ENCODE measurements at places on chromosomes 4 and X.

DNA sequence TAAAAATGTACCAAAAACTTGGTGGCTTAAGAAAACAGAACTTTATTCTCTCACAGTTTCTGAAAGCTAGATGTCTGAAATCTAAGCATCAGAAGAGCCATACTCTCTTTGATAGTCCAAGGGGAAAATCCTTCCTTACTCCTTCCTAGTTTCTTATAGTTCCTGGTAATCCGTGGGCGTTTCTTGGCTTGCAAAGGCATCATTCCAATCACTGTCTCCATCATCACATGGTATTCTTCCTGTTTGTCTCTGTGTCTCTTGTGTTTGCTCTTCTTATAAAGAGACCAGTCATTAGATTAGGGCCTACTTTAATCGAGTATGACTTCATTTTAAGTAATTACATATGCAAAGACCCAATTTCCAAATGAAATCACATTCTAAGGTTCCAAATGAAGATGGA is 118.9 kb upstream of the FSTL5 start:
- DNase-seq: no peak

DNA sequence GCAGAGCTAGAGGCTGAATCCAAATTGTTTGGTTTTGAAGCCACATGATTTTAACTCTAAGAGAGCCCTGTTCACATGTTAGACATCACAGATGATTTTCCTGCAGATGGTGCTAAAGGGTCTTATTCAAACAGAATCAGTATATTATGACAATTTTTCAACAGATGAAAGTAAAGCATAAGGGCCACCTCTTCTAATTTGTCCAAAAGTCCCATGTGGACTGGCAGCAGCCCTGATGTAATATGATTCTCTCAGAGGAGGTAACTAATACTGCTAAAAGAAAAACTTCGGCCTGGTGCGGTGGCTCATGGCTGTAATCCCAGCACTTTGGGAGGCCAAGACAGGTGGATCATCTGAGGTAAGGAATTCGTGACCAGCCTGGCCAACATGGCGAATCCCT is 26.0 kb upstream of the SETD7 start:
- peak; percentile 39 for DNase-seq

GRCh38 chr4:187414716-187415115 is 580.9 kb upstream of the ZFP42 start:
- DNase-seq: no peak

- peak; percentile 56 for DNase-seq
Observed at GRCh38 chrX:8607326-8607725, 124.6 kb downstream of the ANOS1 start.

DNA sequence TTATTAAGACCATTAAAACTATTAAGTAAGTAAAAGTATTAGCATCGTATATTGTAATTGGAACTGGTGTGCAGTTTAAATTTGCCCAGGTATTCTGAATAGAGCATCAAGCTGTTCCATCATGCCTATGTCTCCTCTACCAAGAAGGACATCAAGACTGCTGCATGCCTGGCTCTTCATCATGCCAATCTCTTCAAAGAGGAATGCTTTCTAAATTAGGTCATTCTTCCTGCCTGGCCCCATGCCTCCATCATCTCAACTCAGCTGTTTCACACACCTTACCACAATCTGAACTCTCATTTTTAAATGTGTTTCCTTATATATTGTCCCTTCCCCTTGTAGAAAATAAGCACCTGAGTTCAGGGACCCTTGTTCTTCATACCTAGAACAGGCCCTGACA is 270.5 kb upstream of the PPARGC1A start:
- DNase-seq: no peak

DNA sequence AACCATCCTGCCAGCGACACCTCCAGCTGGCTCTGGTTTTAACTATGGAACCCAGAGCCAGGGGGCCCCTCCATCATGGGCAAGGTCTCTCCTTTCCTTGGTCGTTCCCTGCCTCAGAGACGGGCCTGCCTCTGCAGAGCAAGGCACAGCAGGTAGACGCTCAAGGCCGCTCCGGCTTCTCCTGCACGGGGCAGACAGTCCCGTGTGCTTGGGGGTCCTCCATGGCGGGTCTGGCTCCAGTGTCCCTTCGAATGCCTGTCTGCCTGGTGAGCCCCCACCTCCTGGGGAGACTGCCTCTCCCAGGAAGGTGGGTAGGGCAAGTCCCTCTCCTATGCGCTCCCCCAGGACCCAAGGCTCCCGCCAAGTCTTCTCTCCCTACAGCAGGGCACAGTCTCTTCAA is 71.5 kb downstream of the ACOX3 start:
- no peak for DNase-seq

GRCh38 chr4:126604268-126604867 is 1028.4 kb upstream of the INTU start:
- peak; percentile 62 for DNase-seq

DNA sequence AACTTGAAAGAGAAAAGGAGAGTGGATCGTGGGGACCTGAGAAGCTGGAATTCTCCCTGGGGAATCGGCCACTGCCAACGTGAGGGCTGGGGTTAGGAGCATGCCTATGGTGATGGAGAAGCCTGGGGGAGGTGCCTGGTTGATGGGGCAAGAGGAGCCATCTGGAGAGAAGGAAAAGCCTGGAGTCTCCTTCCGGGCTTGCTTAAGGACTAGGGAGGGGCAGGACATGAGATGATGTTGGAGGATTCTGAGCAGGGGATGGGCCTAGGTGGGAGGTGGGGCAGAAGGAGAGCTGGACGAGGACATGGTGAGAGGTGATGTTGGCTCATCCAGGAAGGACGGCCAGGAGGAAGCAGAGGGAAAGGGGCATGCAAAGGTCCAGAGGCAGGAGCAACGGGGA is 35.0 kb upstream of the GYG2 start:
- no peak for DNase-seq

All from fibroblast of mammary gland (primary cell).